ENCODE measurements at places on chromosomes 16 and 17. TPM values are rescaled to one million over a fixed set of nuclear protein-coding genes. Genes with fewer than 3 reads are reported as not detected.

VPS9D1 gene
- total RNA-seq: 2.2 TPM

PRR15L gene
- total RNA-seq: not detected

GJC1 gene
- 6.4 TPM for total RNA-seq

CCDC144A gene
- total RNA-seq: 11.0 TPM

PRRT2 gene
- 1.4 TPM for total RNA-seq

GUCY2D gene
- total RNA-seq: 0.19 TPM

CCDC154 gene
- 2.6 TPM for total RNA-seq

ALKBH5 gene
- total RNA-seq: 79.5 TPM

RPGRIP1L gene
- 6.3 TPM for total RNA-seq

DNA sequence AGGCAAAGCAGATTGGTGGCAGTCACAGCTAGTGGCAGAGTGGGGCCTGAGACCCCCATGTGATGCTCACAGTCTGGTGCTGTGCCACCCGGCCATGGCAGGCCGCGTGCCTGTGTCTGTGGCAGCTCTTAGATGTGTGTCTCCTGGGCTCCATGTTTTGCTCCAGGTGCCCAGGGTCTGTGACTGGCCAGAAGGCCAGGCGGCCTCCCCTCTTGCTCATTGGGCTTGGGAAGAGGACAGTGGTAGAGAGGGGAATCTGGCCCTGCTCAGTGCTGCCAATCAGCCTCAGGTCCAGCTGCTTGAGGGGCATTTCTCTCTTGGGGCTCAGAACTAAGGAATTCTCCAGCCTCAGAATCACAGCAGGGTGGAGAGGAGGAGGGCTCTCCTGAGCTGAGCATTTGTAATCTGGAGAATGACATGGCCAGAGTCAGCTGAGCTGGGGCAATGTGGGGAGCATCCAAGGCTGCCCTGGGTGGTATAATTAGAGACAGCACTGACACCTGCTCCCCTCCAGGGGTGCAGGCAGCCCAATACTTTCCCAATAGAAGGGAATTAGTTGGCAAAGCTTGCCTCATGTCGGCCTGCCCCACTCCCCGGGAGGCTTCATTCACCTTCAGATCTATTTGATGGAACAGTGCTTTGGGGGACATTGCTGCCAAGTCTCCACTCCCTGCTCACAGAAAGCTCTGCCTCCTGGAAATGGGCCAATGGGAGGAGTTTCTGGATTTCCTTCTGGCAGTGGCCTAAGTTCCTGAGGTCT is 2.7 kb upstream of the LASP1NB start:
- no peak for DNase-seq

GRCh38 chr16:4765511-4766474 is 1.2 kb downstream of the ZNF500 start:
- no peak for DNase-seq

DNA sequence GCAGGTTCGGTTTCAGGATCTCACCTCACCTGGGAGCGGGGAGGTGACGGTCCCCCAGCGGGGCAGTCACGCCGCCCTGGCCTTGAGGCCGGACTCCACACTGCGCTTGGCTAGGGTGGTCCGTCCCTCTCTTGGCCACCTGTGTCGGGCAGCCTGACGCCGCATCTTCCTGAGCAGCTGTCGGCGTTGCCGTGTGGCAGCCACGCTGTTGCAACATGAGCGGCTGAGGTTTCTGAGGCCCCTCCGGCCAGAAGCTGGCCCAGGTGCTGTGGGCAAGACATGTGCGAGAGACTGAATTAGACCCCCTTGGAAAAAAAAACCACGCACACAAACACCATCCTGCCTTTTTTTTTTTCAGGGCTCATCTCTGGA is 49.2 kb downstream of the IRF8 start:
- DNase-seq: no peak

DNA sequence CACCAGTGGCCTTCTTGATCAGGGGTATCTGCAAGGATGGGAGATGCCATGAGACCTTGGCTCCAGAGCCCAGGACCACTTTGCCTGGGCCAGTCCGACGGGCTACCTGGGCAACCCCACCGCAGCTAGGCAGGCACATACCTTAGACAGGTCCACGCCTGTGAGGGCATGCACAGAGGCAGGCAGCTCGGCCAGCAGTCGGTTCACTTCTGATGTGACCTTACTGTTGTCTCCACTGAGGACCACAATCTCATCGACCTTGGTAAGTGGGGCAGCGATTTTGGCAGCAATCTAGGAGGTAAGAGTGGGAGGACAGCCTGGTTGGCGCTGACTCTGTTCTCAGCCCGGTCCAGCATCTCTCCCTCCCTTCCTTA is 17.0 kb downstream of the FLOT2 start:
- DNase-seq: no peak

DNA sequence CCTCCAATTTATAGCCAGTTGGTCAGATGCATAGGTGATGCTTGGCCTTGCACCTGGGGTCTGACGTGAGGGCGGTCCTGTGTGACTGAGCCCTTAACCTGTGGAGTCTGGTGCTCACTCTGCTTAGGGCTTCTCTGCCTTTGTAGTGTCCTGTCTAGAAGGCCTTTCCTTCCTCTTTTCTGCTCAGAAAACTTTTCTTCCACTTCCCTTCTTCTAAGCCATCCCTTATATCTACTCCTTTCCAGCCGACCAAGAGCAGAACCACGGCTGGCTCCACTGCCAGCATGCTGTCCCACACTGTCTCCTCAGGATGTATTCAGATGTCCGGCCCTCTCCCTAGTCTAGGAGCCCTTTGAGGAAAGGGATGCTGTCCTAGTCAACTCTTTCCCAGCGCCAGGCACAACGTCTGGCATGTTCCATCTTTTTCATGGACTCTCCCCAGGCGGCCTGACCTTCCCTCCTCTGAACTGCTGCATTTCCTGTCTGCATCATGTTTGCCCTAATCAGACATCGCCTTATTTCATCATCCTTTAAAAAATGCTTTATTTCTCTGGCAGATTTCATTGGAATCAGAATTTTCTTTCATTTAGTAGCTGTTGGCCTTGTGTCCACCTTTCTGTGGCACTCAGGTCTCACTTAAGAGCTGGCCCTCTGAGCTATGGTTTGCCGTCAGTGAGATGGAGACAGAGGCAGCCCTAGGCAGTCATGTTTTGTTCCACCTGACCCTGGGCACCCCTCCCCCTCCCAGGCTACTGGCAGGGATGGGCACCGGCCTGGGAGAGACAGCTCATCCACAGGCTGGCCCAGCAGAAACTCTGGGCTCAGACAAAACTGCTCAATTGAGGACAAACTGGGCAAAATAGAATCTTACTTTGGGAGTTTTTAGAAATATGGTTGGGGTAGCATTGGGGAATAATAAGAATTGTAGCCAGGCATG is 15.5 kb upstream of the BRCA1 start:
- DNase-seq: no peak

DNA sequence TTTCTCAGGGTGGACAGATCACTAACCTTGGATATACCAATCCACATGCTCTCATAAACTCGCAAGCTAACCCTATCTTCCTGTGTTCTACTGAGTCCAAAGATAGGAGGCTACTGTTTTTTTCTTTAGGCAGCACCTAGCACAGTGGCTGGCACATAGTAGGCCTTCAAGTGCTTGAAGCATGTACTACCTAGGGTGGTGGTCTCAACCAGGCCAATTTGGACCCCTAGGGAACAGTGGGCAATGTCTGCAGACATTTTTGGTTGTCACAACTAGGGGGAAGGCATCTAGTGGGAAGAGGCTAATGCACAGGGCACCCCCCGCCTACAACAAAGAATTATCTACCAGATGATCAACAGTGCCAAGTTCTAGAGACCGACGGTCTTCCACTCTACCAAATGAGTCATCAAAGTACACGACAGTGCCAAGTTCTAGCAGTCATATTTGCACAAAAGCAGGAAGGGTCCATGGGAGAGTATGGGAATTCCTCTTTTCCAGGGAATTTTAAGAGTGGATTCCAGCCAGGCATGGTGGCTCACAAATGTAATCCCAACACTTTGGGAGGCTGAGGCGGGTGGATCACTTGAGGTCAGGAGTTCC is 390.3 kb downstream of the SLC39A11 start:
- no peak for DNase-seq

DNA sequence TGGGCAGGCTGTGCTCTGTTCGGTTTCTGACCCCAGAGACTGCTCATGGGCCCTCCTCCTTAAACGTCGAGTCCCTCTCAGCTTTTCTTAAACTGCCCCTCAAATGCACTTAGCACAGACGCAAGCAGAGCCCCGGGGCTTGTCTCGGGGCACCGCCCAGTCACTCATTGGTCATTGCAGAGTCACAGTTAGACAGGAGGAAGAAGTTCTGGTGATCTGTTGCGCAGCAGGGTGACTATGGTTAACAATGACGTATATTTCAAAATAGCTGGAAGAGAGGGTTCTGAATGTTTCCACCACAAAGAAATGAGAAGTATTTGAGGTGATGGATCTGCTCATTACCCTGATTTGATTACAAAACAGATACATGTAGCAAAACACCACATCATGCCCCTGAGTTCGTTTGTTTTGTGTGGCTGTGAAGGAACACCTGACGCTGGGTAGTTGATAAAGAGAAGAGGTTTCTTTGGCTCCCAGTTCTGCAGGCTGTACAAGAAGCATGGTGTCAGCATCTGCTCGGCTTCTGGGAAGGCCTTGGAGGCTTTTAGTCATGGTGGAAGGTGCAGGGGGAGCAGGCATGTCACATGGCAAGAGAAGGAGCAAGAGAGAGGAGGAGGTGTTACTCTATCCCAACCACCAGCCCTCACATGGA is 387.4 kb downstream of the CPPED1 start:
- no peak for DNase-seq

GRCh38 chr16:27118526-27118925 is 51.8 kb downstream of the C16orf82 start:
- DNase-seq: no peak

- no peak for DNase-seq
Observed at GRCh38 chr17:65532101-65532890, 29.2 kb downstream of the AXIN2 start.

- no peak for DNase-seq
Observed at GRCh38 chr17:2390199-2390836, 10.5 kb downstream of the MNT start.

GRCh38 chr17:31126318-31126717 is 31.5 kb downstream of the NF1 start:
- no peak for DNase-seq

DNA sequence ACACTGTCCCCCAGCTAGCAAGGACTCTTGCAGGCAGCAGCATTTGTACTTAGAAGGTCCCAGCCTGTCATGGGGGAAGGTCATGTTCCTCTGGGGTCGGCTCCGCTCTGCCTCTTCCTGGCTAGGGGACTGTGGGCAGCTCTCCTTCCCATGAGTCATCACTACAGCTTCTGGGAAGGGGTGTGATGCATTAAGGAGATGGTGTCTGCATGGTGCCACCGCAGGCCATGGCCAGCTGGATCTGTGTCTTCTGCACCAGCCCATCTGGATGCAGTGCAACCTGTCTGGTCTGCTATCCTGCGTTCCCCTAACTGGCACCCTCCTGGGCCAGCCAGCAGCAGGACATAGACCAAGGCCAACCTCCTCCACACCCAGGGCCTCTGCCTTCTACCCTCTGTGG is 6.3 kb downstream of the STARD3 start:
- no peak for DNase-seq

DNA sequence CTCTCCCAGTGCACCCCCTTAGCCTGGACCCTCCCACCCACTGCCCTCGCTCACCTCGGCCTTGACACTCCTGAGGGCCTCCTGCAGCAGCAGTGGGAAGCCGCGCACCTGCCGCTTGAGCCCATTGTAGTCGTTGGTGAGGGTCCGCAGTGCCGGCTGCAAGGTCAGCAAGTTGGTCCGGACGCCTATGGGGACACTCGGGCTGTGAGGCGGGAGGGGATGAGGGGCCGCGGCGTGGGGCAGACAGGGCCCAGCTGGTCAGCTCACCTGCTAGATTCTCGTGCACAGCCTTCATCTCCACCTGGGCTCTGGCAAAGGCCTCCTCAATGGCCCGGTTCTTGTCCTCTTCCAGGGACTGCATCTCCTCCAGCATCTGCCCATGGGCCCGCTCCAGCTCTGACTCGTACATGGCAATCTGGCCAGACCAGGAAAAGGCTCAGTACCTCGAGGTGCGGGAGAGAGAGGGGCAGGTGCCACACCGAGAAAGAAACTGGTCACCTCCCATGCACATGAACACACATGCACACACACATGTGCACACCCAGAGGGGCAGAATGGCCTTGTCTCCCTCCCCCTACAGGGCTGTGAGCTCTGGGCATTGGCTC is 32.6 kb downstream of the KIFC3 start:
- DNase-seq: no peak

GRCh38 chr17:72152387-72152929 is 31.6 kb downstream of the SOX9 start:
- no peak for DNase-seq

DNA sequence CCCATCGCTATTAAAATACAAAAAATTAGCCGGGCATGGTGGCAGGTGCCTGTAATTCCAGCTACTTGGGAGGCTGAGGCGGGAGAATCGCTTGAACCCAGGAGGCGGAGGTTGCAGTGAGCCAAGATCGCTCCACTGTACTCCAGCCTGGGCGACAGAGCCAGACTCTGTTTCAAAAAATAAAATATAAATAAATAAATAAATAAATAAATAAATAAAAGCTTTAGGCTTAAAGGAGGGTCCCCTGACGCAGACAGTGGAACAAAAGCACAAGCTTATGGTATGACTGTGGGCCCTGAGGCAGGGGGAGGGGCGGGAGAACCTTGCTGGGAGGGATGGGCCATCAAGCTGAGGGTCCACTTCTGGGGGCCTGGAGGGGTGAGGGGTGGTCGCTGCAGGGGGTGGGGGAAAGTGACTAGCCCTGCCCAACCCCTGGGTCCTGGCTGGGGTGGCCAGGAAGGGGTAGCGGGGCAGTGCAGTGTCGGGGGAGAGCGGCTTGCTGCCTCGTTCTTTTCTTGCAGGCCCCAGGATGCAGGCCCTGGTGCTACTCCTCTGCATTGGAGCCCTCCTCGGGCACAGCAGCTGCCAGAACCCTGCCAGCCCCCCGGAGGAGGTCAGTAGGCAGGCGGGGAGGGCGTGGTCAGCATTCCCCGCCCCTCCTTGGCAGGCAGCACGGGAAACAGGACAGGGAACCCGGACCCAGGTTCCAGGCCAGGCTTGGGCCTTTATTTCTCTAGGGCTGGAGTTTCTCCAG is 4.7 kb downstream of the SERPINF1 start:
- DNase-seq: no peak

- peak; percentile 44 for DNase-seq
Observed at GRCh38 chr17:40369923-40370322, 5.4 kb upstream of the GJD3 start.

DNA sequence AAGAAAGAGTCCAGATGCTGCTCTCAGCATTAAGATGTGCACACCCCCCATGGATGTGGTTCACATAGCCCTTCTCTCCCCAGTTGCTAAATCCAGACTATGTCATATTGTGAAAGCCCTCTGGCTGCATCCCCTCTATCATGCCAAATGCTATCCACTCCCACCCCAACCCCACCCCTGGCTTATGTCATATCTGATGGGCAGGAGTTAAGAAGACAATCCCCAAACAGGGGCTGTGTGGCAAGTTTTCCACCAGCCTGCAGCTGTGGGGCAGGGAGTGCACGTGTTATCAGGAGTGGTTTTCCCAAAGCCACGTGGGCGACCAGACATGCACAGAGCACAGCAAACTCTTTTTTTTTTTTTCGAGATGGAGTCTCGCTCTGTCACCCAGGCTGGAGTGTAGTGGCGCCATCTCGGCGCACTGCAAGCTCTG is 10.0 kb downstream of the FAM117A start:
- no peak for DNase-seq

Measured in activated naive CD4-positive, alpha-beta T cell treated with anti-CD3 and anti-CD28 coated beads, Interleukin-2, amount 50 U/mL, for 72 hours (primary cell).